RPMI7951 (cell line): ENCODE measurements at places on chromosomes 3 and 15. TPM values are rescaled to one million over a fixed set of nuclear protein-coding genes. Genes with fewer than 3 reads are reported as not detected.

C3orf70 gene
- 8.2 and 8.4 TPM in 2 replicates for total RNA-seq

GPR149 gene
- not detected in 2 replicates for total RNA-seq

AADAC gene
- 0.12 and 0.49 TPM in 2 replicates for total RNA-seq

SNX4 gene
- 40.5 and 41.8 TPM in 2 replicates for total RNA-seq

SERPINI2 gene
- not detected in 2 replicates for total RNA-seq

BLM gene
- total RNA-seq = 12.9 and 16.1 TPM in 2 replicates

ARRDC4 gene
- total RNA-seq = 4.0 and 4.6 TPM in 2 replicates

CISH gene
- 1.1 and 1.8 TPM in 2 replicates for total RNA-seq

SCN11A gene
- not detected in 2 replicates for total RNA-seq

GRCh38 chr15:50996641-50997040 is 88.2 kb downstream of the AP4E1 start:
- no peak for DNase-seq

- no peak for DNase-seq
Measured at GRCh38 chr15:39743611-39744010, 39.0 kb downstream of the FSIP1 start.

- DNase-seq = peak; percentile 94
Measured at GRCh38 chr3:131543714-131544113, 40.9 kb upstream of the MRPL3 start.

DNA sequence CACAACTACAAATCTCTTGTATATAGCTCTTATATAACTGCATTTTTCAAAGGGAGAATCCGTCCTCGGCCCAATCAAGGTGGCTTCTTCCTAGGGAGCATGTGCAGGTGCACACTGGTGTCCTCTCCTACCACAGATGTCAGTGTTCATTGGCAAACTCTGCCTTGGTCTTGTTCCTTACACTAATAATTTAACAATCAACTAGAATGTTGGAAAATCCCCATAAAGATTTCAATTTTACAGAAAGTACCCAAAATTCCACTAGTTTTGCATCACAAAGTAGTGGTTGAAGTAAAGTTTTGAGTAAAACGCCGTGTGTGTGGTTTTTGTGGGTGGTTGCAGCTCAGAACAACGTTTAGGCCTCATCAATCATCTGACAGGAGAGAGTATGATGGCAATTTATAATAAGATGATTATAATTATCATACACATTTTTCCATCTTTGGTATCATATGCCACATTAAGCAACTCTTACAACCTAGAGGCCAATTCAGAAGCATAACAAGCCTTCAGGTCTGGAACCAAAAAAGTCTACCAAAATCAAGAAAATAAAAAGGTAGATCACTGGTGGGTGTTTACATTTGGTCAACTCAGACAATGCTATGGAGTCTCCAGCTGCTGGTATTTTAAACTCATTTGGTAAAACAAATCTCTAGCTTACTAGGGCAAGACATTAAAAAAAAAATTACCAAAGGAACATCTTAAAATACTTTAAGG is 128.9 kb upstream of the BHLHE40 start:
- DNase-seq = no peak

DNA sequence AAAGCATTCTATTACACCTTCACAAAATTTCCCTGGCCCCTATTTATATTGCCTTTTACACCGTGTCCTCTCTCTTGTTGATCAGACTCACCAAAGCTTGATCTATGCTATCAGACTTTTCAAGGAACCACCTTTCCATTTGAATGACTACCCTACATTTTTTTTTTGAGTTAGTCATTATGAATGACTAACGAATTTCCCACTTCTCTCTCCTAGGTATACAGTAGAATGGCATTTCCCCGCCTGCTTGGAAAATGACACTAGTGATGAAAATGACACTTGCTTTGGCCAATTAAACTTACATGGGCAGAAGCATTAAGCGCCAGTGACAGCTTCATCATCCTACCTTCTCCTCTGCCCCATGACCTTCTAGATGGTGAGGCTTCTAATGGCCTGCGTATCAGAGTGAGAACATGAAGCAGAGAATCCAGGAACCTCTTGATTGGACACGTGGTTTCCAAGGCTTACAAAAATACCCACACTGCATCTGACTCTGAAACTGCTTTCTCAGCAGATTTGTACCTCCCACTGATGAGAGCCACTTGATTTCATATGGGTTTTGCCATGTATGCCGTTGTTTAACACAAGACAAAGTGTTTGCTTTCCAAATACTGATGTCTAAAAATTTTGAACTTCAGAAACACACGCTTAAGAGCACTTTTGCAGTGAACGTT is 370.5 kb downstream of the CTNNB1 start:
- DNase-seq = no peak

GRCh38 chr3:172155897-172156585 is 116.7 kb downstream of the FNDC3B start:
- no peak for DNase-seq

DNA sequence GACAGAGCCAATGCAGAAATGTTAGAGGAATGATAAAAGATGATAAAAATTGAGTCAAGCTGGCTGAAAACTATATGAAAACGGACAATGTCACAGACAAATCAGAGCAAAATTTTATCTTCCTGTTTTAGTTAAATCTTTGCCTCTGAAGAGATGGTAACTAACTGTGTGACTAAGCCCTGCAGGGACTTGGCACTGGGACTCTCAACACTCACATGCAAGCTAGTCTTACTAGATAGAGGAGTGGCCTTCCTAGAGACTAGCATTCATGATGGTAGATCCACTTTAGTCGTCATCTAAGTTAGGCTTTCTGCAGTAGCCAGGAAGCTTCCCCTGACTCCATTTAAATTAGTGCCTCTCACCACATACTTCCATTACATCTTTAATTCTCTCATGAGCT is 4.1 kb downstream of the CCDC191 start:
- DNase-seq = no peak

DNA sequence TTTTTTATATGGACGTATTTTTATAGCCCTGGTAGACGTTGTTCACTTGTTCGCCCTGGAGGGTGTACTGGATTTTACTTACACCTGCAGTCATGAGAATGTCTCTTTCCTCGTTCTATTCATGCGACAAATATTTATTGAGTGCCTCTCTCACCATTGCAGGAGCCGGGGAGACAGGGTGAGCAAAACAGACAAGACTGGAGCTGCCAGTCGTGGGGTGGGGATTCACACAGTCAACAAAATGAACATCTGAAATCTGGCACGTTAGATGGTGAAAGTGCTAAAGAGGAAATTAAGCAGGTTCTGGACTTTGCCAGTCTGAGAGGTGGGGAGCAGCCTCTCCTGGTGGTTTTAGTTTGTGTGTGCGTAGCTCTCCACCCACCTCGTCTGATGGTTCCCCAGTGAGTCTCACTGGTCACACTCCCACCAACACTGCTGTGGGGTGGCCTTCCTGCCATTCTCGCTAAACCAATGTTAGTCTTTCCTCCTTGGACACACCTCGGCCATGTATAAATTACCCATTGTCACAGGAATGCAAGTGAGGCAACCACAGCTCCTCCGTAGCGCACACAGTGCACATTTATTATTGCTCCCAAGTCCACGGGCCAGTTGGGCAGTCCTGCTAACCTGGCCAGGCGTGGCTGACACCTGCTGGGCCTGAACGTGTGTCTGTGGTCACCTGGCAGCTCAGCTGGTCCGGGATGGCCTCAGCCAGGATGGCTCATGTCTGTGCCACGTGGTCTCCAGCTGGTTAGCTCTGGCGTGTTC is 31.5 kb downstream of the FBLN2 start:
- no peak for DNase-seq

GRCh38 chr3:123683505-123684154 is 98.8 kb upstream of the HACD2 start:
- no peak for DNase-seq

- no peak for DNase-seq
Measured at GRCh38 chr3:100500320-100500880, 8.0 kb downstream of the TMEM45A start.
